ENCODE measurements at places on chromosomes 6 and 20. TPM values are rescaled to one million over a fixed set of nuclear protein-coding genes. Genes with fewer than 3 reads are reported as not detected.

GRCh38 chr6:149458806-149459205 is 26.0 kb downstream of the ZC3H12D start:
- DNase-seq: no peak

DNA sequence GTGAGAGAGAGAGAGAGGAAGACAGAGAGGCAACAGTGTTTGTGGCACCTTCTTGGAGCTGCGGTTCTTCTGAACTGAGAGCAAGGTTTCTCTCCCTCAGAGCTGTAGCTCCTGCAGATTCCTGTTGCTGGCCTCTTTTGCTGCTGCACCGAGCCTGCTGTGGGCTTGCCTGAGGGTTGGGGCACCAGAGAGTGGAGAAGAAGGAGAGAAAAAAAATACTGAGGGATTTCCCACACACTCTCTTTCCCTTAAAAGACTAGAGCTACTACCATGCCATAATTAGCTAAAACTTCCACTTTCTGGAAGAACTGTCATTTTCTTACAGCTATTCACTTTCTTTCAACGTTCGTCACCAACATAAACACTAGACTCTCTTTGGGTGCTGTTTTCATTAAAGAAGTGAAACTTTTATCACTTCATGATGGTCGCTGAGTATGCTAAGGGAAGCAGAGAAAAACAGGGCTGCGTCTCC is 18.2 kb upstream of the ECI2 start:
- DNase-seq: no peak

DNA sequence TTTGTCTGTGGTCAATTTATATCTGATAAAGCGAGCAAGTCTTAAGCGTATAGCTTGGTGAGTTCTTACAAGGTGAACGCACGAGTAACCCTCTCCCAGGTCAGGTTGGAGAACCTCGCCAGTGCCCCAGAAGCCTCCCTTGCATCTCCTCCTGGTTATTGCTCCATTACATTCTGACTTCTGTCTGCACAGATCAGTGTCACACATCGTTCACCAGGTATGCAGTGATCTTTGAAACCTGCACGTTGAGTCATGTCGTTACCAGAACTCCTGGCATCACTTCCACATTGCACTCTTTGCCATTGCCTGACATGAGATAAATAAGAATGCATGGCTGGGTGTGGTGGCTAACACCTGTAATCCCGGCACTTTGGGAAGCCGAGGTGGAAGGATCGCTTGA is 44.2 kb downstream of the AKAP12 start:
- DNase-seq: no peak

CDKN1A gene
- 71.2 TPM for total RNA-seq
